Stimulated activated CD4-positive, alpha-beta T cell treated with anti-CD3 and anti-CD28 coated beads, Interleukin-4, amount 100 ng/mL, for 48 hours (primary cell): ENCODE measurements at places on chromosomes 12 and 14.

- DNase-seq, result no peak
Observed at GRCh38 chr14:99413911-99414310, 66.7 kb downstream of the SETD3 start.

- DNase-seq, result no peak
Observed at GRCh38 chr12:42565633-42566032, 23.9 kb downstream of the PRICKLE1 start.

- DNase-seq, result no peak
Observed at GRCh38 chr12:24668563-24668962, 280.3 kb downstream of the BCAT1 start.

DNA sequence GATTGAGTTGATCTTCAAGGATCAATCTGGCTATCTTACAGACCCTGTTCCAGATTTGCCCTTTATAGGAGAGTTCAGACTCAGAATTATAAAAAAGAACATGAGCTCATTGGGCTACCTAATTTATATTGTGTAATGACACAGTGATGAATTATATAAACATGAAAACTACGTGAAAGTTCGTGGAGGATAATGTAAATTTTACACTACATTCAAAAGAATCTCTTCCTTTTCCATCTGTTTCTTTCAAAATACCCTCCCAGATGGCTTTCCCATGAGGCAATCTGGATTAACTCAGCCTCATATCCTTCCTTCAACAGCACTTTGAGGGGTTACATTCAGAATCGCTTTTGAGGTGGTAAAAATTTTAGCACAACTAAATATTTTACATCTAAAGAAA is 129.3 kb downstream of the HMGA2 start:
- DNase-seq, result no peak

DNA sequence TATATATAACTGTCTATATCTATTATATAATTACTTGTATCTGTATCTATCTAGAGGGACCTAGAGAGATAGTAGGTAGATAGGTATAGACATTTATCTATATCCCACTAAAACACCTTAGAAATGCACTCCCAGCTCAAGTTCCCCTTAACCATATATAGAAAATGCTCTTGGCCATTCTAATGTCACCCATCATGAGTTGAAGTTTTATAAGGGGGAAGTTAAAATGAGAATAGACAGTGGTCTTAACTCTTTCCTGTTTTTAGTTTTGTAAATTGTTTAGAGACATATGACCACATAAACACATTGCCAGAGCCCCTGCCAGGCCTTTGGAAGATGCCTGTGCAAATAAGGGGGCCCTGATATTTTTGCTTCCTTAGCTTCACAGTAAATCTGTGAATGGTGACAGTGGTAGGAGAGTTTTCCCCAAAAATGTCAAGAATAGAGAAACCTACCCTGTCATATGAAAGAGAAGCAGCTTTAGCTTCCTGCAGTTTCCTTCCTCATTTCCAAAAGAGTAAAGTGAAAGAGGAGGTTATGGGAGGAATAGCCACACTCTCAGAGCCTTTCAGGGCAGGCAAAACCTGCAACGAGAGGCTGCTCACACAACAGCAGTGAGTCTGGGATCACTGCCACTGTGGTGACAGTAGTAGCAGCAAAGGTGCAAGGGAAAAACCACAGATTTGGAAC is 45.5 kb downstream of the MGST1 start:
- no peak for DNase-seq

- no peak for DNase-seq
Observed at GRCh38 chr14:68604361-68604730, 188.5 kb downstream of the ZFP36L1 start.

GRCh38 chr12:121805171-121806008 is 1.6 kb downstream of the SETD1B start:
- DNase-seq, result no peak

DNA sequence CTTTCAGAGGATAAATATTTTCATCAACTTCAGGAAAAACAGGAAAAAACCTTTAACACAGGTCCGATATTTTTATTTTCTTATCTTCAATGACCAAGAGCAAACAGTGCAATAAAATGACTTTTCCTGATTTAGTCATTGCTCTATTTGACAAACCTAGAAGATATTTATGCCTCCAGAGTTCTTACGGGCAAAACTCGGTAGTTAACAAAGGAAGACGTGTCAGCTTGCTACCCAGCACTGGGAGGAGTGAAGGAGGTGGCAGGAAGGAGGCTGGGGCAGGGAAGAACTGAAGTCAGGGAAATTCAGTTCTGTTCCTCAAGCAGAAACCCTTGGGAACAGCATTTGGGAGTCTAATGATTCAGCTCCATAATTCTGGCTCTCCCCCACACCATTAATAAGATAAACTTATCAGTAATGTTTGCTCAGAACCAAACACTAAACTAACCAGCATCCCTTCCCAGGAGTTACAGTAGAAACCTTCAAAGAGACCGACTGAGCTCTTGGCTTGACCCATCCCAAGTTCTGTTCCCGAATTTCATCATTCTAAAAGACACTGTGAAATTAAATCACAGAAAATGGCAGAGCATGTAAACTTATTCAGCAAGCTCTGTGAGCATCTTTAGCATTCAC is 163.3 kb downstream of the APAF1 start:
- no peak for DNase-seq

GRCh38 chr14:35878272-35879150 is 52.4 kb downstream of the BRMS1L start:
- DNase-seq, result no peak

DNA sequence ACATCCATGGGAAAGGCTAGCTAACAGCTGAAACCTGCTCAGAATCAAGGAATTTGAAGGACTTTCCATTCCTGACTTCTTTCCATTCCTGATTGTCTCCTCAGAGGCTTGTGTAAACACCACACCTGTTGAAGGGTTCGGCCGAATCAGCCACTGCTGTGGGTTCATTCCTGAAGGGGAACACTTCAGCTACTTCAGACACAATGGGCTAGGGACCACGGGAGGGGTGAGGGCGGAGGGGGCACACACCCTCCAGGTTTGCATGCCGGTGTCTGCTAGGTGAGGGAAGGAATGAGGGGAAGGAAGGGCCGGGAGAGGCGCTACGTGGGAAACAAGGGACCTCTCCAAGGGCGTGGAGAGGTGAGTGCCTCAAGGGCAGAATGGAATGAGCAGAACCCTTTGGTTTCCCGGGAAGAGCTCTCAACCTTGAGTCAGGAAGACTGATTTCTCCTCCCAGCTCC is 1.3 kb downstream of the GPRC5A start:
- no peak for DNase-seq

DNA sequence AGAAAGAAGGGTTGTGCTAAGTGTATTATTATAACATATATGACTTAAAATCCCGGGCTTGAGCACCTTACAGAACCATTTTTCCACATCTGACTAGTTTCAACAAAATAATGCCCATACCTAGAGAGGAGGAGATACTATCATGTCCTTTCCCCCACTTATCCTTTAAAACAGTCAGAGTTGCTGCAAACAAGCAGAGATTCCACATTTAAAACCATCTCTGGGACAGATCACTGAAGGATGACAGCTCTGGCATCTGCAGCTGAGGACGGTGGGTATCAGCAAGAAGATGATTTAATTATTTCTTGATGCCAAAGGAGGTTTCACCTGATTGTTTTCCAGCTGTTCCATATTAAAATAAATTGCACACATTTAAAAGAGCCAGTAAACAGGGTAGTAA is 328.0 kb upstream of the TMTC1 start:
- no peak for DNase-seq

GRCh38 chr14:76964695-76965094 is 63.8 kb downstream of the IRF2BPL start:
- no peak for DNase-seq

DNA sequence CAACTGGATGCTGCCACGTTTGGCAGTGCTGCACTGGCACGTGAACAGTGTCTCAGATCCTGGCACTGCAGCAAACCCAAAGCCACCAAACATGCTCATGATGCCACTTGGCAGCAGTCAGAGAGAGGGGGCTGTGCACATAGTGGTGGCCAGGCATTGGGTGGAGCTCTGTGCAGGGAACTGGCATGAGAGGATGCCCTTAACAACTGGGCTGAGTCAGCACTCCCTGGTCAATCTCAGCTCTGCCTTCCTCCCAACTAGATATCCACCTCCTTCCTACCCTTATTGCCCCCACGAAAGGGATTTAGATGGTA is 37.0 kb downstream of the ZFHX2 start:
- DNase-seq, result no peak

- no peak for DNase-seq
Observed at GRCh38 chr12:116201908-116202307, 75.6 kb downstream of the MED13L start.
